ENCODE measurements at places on chromosomes 1 and 21.

DNA sequence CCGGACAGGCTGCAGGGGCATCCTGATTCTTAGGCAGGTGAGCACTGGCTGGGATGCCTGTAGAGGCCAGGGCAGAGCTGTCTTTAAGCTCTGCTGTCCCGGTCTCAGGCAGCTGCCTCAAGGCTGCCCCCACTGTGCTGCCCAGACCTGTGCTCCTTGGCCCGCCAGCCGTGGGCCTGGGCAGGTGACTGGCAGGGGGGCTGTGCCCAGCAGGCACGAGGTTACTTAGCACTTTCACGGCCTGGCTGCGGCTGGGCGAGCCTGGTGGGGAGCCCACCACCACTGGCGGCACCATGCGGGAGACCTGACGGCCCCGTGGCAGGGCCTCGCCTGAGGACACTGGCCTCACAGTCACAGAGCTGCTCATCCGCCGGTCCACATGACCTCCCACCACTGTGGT is 8.2 kb downstream of the CRYBG2 start:
- DNase-seq = no peak

GRCh38 chr1:198258491-198258890 is 101.7 kb downstream of the NEK7 start:
- DNase-seq = peak; percentile 40

GRCh38 chr1:227938276-227938675 is 9.5 kb downstream of the WNT9A start:
- DNase-seq = no peak

- DNase-seq = no peak
Measured at GRCh38 chr1:185305419-185305818, 11.6 kb downstream of the IVNS1ABP start.

DNA sequence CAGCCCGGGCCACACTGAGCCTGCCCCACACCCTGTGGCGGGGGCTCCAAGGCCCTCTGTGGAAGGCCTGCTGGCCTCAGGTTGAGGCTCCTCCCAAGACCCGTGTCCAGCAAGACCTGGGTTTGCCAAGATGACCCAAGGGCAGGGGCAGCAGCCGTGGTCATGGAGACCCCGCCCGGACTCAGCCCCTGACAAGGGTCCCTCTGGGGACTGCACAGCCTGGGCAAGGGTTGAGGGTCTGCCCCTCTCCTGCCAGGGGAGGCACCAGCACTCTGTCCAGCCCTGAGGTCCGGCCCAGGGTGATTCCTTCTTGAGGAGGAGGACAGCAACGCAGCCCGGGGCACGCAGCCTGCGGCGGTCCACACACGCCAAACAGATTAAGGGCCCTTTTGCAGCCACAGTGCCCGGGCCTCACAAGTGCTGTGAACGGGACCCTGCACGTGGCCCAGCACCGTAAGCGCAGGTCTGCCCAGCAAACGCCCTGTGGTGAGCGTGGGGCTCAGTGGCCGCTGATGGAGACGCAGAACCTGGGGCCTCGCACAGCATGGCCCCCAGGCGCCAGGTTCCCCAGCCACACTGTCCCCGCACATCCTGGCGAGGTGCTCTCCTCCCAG is 3.4 kb downstream of the SPATC1L start:
- no peak for DNase-seq

- DNase-seq = no peak
Measured at GRCh38 chr1:205569411-205570172, 62.2 kb downstream of the ELK4 start.

- no peak for DNase-seq
Measured at GRCh38 chr1:156743367-156744302, 2.7 kb upstream of the MRPL24 start.

- no peak for DNase-seq
Measured at GRCh38 chr1:98437011-98437410, 224.5 kb upstream of the SNX7 start.

- no peak for DNase-seq
Measured at GRCh38 chr1:182851825-182852224, 12.7 kb downstream of the DHX9 start.

GRCh38 chr1:229508823-229509337 is 739 bp upstream of the NUP133 start:
- DNase-seq = no peak

DNA sequence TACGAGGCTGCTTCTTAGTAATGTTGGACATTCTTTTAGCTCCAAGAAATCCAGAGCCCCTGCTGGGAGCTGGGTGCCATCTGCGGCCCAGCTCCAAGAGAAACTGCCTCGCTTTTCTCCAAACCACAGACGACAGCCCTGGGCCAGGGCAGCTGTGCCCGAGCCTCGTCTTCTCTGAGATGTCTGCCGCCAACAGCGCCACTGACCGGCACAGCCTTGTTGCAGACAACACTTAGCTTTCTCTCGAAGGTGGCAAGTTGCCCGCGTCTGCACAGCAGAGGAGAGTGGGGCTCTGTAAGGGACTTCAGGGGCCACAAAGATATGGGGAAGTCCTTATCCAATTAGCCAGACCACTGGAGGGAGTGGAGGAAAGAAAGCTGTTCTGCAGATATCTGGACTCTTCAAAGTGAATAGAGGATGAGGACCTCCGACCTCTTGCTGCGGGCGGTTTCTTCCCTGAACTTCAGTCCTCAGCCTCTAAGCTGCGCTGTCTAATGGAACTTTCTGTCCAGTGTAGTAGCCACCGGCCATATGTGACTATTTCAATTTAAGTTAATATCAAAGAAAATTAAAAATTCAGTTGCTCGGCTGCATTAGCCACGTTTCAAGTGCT is 63.9 kb upstream of the DISP3 start:
- DNase-seq = no peak

DNA sequence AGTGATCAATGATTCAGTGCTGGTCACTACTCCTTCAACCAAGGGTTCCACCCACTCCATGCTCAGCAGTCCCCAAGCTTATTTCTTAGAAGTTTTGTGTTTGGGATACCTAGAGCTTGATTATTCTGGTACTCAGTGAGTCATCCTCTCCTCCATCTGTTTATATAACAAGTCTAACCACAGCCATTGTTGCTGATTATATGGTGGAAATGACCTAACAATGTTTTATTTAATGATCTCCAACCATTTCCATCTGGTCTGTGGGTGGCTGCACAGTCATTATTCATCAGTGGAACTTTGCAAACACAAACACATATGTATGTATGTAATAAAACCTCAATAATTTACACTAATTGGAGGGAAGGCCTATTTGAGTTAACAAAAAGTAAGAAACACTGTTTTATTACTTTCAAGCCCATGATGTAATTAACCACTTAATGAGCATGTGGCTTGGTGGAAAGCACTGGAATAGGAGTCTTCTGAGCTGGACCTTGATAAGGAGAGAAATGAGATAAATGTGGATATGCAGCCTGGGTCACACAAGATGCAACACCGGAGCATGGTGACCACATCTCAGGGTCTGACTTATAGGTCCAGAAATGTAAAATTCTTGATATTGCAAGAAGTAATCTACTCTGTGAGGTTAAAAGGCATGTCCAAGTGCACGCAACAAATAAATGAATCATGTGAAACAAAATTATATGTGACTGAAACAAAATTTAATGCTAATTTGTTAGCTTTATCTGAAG is 99.0 kb upstream of the WLS start:
- DNase-seq = peak; percentile 40

GRCh38 chr1:114718661-114719423 is 2.3 kb upstream of the NRAS start:
- DNase-seq = peak; percentile 74

DNA sequence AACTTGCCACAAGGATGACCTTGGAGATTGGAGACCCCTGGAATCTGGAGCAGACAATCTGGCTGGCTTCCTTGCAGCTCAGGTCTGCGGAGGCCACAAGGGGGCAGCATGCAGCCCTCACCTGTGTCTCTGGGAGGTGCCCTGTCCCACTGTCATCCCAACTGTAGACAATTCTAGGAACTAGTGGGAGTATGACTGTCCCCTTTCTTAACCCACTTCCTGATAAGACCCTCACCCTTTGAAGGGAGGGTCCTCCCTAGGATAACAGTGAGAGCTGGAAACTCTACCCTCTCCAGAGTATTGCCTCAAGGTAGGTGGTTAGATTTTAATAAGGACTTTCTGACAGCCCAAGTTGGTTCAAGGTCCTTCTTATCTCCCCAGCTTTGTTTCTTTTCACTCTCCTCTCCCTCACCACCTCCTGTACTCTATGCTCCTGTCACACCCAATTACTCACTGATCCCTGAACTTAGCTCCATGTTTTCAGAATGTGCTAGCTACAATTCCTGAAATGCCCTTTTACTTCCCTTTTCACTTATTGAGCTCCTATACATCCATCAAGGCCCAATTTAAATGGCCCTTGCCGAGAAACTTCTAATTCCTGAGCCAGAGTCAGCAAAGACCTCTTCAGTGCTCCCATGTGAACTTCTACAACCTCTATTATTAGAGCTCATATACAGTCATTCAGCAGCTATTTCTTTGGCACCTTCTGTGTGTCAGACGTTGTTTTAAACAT is 9.2 kb upstream of the KCNQ4 start:
- peak; percentile 23 for DNase-seq

DNA sequence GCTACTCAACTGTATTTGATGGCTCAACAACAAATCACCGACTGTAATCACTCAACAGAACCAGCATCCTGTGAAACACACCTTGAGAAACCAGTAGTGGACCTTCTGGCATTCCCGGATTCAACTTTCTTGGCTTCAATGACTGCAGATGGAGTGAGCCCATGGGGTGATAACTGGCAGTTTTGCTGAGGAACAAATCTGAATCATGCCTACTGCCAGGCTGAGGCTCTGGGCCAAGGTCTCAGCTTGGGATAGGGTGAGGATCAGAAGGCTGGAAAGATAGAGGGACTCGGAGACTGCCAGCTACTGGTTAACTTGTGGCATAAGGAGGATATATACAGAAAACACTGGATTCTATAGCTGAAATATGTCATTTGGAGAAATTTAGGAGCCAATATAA is 63.5 kb upstream of the DIRAS3 start:
- no peak for DNase-seq

DNA sequence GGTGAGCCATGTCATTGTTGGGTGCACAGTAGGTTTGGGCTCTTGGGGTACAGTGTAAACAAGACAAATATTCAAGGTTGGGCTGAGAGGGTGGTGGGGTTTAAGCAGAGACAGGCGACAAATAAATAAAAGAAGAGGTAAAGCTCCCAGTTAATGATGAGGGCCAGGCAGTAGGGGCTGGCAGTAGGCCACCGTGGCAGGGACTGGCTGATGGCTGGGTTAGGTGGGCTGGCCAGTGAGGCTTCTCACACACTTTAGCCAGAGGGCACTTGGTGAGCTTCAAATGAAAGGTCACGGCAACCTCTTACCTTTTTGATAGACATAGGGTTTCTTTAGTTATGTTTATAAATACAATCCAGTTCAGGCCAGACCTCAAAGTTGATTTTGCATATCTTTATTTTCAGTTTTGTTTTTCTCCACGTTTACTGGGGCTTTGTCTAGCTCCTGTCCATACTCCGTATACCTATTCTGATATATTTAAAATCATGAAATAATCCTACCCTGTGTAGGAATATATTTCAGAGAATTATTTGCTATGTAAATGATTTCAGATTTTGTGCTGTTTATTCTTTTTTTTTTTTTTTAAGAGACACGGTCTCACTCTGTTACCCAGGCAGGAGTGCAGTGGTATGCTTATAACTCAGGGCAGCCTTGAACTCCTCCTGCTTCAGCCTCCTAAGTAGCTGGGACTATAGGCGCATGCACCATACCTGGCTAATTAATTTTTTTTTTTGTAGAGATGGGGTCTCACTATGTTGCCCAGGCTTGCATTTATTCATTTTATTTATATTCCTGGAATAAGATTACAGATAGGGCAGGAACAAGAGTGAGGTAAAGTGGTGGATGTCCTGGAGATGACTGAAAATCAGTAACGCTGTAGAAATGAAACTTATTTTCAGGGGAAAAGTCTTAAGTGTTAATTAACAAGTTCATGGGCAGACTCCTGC is 122.7 kb downstream of the RYR2 start:
- no peak for DNase-seq

- DNase-seq = no peak
Measured at GRCh38 chr1:221078260-221078965, 199.2 kb downstream of the HLX start.

- no peak for DNase-seq
Measured at GRCh38 chr1:57218487-57219079, 205.3 kb downstream of the DAB1 start.

DNA sequence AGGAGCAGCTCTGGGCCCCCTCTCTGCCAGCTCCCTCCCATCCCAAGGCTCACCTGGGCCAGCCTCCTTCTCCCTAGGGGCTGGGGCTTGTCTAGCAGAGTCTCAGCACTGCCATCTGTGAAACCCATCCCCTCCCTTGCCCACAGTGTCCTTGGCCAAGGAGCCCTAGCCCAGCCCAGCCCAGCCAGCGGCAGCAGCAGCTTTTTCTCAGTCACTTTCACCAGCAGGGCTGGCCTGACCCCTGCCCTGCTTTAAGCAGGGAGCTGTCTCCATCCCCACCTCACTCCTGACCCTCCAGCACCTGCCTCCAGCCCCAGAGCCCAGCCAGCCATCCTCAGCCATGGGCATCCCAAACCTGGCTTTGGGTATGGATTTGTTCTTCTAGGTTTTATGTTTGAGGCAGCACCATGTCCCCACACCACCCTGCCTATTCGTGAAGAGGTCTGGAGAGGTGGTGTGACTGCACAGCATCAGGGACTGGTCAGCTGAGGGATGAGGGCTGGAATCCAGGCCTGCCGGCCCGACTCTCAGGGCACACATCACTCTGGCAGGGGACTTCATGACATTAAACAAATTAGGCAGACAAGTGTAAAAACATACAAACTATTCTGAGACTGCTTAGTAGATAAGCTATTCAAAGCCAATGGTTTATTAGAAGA is 36.1 kb upstream of the ABCG1 start:
- no peak for DNase-seq

DNA sequence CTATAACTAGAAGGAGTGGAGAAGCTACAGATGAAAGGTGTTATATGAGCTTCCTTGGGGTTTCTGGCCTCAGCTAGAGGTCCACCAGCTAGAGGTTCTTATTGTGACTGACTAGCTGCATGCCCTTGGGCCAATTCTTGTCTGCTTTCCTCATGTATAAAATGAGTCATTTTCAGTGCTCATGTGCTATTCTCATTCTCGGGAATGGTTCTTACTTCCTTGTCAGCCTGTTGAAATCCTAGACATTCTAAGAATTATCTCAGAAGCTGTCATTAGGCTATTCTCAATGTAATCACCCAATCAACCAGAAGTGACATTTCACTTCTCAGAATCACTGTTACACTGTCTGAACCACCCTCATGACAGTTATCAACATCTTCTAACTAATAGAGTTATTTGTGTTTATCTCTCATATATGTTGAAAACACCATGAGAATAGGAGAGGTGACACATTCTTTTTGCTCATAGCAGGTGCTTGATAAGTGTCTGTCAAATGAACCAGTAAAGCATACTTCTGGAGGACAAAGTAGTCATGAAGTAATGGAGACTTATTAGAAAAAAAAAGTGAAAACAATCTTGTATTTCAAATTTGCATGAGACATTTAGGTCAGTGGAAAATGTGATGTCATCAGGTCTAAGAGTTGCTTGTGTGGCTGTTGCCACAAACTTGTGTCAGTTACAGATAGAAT is 122.8 kb upstream of the IVNS1ABP start:
- DNase-seq = peak; percentile 53

- DNase-seq = no peak
Measured at GRCh38 chr1:47137925-47138615, 829 bp downstream of the CYP4A22 start.

Data from RKO (cell line).